ENCODE measurements at places on chromosomes 2 and 18. TPM values are rescaled to one million over a fixed set of nuclear protein-coding genes. Genes with fewer than 3 reads are reported as not detected.

GRCh38 chr2:191045141-191045540 is 31.2 kb upstream of the STAT1 start:
- no peaks in the 10 kb centered on the region for H3K27me3 ChIP-seq
- H3K36me3 ChIP-seq = no peaks in the 10 kb centered on the region
- DNase-seq = no peak
- no peak overlapping the region for H3K4me3 ChIP-seq

DNA sequence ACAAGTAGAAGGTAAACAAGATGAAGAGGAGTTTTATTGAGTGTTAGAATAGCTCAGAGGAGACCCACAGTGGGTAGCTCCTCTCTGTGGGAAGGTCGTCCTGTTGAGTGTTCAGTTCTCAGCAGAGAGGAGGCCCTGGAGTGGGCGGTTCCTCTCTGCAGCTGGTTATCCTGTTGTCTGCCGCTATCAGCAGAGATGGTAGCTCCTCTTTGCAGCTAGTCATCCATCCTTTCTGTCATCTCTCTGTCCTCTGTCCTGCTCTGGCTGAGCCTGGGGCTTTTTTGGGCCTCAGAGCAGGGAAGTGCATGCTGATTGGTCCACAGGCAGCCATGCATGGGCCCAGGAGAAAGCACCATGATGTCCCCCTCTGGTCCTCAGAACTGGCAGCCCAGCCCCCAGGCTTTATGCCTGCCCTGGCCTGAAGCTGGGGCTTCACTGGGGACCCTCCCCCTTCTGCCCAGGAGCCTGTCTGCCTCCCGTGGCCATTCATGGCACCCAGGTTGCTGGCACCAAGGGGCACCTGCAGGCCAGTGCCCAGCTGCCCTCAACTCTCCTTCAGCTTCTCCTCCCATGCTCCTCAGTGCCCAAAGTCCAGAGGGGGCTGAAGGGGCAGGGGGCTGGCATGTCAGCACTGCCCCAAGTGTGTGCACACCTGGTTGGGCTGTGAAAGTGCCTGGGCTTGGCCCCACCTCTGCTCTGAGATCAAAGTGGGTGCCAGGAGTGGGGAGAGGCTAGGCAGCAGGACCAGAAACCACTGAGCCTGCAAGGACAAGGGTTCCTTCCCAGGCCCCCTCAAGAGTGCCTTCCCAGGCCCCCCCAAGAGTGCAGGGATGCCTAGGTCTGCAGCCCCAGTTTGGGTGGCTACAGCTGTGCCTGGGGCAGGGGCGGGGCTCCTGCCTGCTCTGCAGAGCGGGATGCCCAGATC is 98.7 kb downstream of the TWIST2 start:
- H3K27ac ChIP-seq = no peak overlapping the region
- H3K27me3 ChIP-seq = no peaks in the 10 kb centered on the region
- no peaks in the 10 kb centered on the region for H3K36me3 ChIP-seq

SEPTIN10 gene
- 86.9 TPM for total RNA-seq

PPP1CB gene
- 233 TPM for total RNA-seq

Data from lower lobe of right lung (tissue), 2 donors.